Peyer's patch (tissue), 4 donors: ENCODE measurements at places on chromosomes 13 and 19. TPM values are rescaled to one million over a fixed set of nuclear protein-coding genes. Genes with fewer than 3 reads are reported as not detected.

NLRP7 gene
- total RNA-seq: not detected

ZNF98 gene
- total RNA-seq: not detected

CAPN12 gene
- 6.1 TPM for total RNA-seq

KIR3DL1 gene
- not detected for total RNA-seq

GZMM gene
- total RNA-seq: not detected

KRTDAP gene
- not detected for total RNA-seq

RNF113B gene
- total RNA-seq: not detected

STXBP2 gene
- 117 TPM for total RNA-seq

GRCh38 chr13:79340490-79340889, 65.6 kb downstream of the RBM26 start:
- no peaks in the 10 kb centered on the region for H3K4me1 ChIP-seq
- H3K27me3 ChIP-seq: no peaks in the 10 kb centered on the region
- no peak for DNase-seq
- H3K4me3 ChIP-seq: no peak overlapping the region

DNA sequence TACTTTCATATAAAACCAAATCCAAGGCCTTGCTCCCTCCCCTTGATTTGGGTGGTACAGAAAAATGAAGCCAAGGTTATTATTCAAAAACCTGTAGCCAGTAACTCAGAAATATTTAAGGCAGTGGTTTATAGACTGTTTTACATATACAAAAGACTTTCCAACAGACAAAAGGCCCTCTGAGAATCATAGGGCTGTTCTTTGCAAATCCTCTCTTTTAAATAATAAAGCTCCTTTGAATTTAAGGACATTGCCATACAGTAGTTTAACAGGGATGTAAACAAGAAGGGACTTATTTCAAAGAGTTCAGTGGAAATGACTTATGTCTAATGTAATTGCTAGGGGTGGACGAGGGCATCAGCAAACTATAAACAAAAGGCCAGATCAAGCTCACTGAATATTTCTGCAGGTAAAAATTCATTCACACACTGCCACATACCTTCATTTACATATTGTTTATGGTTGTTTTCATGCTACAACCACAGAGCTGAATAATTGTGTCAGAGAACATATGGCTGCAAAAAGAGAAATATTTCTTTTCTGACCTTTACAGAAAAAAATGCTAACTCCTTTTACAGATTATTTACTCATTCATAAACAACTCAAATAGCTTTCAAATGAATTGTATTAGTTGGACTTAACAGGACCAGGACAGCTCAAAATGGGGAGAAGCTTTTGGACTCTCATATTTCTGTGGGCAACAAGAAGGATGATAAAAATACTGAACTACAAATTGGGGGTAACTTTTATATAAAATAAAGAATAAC, 665.6 kb downstream of the SLITRK1 start:
- no peak for DNase-seq
- H3K36me3 ChIP-seq: no peaks in the 10 kb centered on the region
- no peak overlapping the region for H3K4me3 ChIP-seq

GRCh38 chr19:4580021-4580901, 20.8 kb upstream of the SEMA6B start:
- no peak overlapping the region for H3K4me3 ChIP-seq
- DNase-seq: no peak
- H3K36me3 ChIP-seq: no peaks in the 10 kb centered on the region
- no peak overlapping the region for H3K27ac ChIP-seq

- no peaks in the 10 kb centered on the region for H3K27me3 ChIP-seq
- H3K36me3 ChIP-seq: peaks cover 2% of the 10 kb centered on the region
- no peak overlapping the region for H3K4me3 ChIP-seq
- no peak overlapping the region for H3K27ac ChIP-seq
- H3K4me1 ChIP-seq: no peaks in the 10 kb centered on the region
These were observed 6.8 kb downstream of the TMED1 start for GRCh38 chr19:10828981-10829821.

GRCh38 chr19:2050991-2051772, at the start of gene MKNK2:
Gene MKNK2, minus strand, starts transcription at chr19:2051244. Its CDS starts 393 bp downstream, at chr19:2050851.
- peaks cover 74% of the 10 kb centered on the region for H3K4me1 ChIP-seq
- H3K27ac ChIP-seq: peak within 1 kb of the TSS; percentile 99
- no peaks in the 10 kb centered on the region for H3K27me3 ChIP-seq
- no peaks in the 10 kb centered on the region for H3K36me3 ChIP-seq

- no peaks in the 10 kb centered on the region for H3K4me1 ChIP-seq
- H3K4me3 ChIP-seq: no peak overlapping the region
- H3K27ac ChIP-seq: peak overlapping the region; percentile 60
- H3K27me3 ChIP-seq: no peaks in the 10 kb centered on the region
- no peak for DNase-seq
These were observed 58.4 kb downstream of the COL4A1 start for GRCh38 chr13:110248449-110249143.

DNA sequence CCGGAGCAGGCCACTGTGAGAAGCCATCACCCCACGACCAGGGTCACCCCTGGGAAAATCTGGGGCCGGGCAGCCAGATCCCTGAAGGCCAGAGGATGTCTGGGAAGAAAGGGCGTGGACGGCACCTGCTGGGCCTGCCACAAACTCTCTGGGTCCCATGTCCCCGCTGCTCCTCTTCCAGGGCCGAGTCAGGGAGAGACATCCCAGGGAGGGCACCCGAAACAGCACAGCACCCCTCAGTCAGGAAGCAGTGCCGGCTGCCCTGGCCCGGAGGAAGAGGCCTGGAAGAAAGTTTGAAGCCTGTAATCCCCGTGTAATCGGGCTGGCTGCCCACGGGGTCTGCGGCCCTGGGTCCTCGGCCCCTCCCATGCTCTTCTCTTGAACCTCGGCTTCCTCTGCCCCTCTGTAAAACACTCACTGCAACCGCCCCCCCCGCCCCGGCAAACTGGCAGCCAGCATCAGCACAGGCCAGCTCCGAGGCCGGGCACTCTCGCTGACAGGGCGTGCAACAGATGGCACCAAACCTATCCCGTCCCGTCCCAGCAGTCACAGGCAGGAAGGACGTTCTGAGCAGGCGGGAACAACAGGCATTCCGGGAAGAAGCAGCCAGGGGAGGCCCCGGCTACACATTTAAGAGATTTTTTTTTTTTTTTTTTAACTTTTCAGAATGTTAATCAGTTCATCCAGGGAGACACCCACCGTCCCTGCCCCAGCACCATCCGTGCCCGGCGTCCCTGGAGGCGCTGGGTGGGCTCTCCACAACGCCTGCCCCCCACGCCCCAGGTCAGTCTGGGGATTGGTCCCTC, 1.5 kb downstream of the SBNO2 start:
- no peaks in the 10 kb centered on the region for H3K36me3 ChIP-seq
- H3K4me1 ChIP-seq: peaks cover 8% of the 10 kb centered on the region
- DNase-seq: peak; percentile 73
- peak overlapping the region; percentile 92 for H3K27ac ChIP-seq
- no peaks in the 10 kb centered on the region for H3K27me3 ChIP-seq

- no peak for DNase-seq
- H3K4me3 ChIP-seq: no peak overlapping the region
- H3K27ac ChIP-seq: no peak overlapping the region
- no peaks in the 10 kb centered on the region for H3K27me3 ChIP-seq
These were observed 15.9 kb downstream of the ENOX1 start for GRCh38 chr13:43770871-43771270.

DNA sequence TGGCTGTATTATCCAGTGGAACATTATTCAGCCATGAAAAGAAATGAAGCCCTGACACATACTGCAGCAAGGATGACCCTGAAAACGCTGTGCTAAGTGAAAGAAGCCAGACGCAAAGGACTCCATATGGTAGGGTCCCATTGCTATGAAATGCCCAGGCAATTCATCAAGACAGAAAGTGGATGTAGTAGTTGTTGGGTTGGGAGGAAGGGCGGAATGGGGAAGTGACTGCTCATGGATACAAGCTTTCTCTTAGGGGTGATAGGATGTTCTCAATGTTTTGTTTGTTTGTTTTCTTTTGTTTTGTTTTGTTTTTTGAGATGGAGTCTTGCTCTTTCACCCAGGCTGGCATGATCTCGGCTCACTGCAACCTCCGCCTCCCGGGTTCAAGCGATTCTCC, 11.1 kb upstream of the CEACAM16 start:
- H3K27ac ChIP-seq: no peak overlapping the region
- H3K27me3 ChIP-seq: no peaks in the 10 kb centered on the region
- DNase-seq: no peak

- no peak for DNase-seq
- no peaks in the 10 kb centered on the region for H3K27me3 ChIP-seq
- H3K36me3 ChIP-seq: no peaks in the 10 kb centered on the region
- H3K27ac ChIP-seq: peak overlapping the region; percentile 97
- peaks cover 29% of the 10 kb centered on the region for H3K4me1 ChIP-seq
These were observed 2.0 kb upstream of the CCDC97 start for GRCh38 chr19:41307954-41308449.

DNA sequence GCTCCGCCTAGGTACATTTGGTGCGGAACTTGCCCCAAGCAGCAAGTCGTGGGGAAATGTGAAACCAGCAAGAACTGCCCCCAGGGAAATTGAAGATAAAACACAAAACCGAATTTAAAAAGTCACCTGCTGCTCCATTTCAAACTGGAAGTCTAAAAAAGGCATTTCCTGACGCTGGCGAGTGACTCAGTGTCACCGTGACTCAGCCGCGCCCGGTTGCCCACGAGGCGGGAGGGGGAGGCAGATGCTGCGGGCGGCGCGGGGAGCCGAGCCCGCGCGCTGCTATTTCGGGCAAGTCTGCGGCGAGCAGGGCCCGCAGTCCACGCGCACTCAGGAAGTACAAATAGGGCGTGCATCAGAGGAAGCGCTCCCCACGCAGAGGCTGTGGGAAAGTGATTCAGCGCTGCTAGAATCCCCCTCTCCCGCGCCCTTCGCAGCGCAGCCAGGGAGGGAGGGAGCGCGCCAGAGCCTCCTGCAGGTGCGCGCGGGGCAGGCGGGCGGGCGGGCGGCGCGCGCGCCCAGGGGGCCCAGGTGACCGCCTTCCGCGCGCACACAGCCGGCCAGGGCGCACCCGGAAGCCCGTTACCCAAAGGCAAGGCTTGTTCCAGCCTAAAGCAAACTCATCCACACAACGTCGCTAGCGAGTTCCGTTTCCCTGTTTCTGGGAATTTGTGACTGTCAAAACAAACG, 168.8 kb downstream of the COL4A1 start:
- H3K4me3 ChIP-seq: peak overlapping the region; percentile 30
- no peak overlapping the region for H3K27ac ChIP-seq
- DNase-seq: no peak

GRCh38 chr19:35744430-35745327, 539 bp downstream of the U2AF1L4 start:
- peaks cover 35% of the 10 kb centered on the region for H3K4me1 ChIP-seq
- peak overlapping the region; percentile 63 for H3K4me3 ChIP-seq
- peaks cover 5% of the 10 kb centered on the region for H3K36me3 ChIP-seq
- H3K27ac ChIP-seq: peak overlapping the region; percentile 98
- DNase-seq: peak; percentile 98
- no peaks in the 10 kb centered on the region for H3K27me3 ChIP-seq

GRCh38 chr13:113093580-113094409, 11.8 kb upstream of the F7 start:
- no peak overlapping the region for H3K27ac ChIP-seq
- no peaks in the 10 kb centered on the region for H3K27me3 ChIP-seq
- H3K4me3 ChIP-seq: no peak overlapping the region
- no peaks in the 10 kb centered on the region for H3K4me1 ChIP-seq
